ENCODE measurements at places on chromosomes 2 and 18.

GRCh38 chr18:35371412-35372195 is 5.5 kb downstream of the ZNF396 start:
- DNase-seq: no peak

GRCh38 chr18:3478262-3478978 is 28.4 kb downstream of the TGIF1 start:
- DNase-seq: no peak

DNA sequence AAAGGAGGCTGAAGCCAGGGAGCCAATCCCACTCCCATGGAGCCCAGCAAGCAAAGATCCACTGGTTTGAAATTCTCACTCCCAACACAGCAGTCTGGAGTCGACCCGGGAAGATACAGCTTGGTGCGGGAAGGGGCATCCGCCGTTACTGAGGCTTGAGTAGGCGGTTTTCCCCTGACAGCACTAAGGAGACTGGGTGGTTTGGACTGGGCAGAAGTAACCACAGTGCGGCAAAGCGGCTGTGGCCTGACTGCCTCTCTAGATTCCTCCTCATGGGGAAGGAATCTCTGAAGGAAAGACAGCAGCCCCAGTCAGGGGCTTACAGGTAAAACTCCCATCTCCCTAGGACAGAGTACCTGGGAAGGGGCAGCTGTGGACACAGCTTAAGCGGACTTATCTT is 261.6 kb upstream of the KYNU start:
- no peak for DNase-seq

- DNase-seq: no peak
Measured at GRCh38 chr2:43251171-43251731, 24.8 kb upstream of the ZFP36L2 start.

DNA sequence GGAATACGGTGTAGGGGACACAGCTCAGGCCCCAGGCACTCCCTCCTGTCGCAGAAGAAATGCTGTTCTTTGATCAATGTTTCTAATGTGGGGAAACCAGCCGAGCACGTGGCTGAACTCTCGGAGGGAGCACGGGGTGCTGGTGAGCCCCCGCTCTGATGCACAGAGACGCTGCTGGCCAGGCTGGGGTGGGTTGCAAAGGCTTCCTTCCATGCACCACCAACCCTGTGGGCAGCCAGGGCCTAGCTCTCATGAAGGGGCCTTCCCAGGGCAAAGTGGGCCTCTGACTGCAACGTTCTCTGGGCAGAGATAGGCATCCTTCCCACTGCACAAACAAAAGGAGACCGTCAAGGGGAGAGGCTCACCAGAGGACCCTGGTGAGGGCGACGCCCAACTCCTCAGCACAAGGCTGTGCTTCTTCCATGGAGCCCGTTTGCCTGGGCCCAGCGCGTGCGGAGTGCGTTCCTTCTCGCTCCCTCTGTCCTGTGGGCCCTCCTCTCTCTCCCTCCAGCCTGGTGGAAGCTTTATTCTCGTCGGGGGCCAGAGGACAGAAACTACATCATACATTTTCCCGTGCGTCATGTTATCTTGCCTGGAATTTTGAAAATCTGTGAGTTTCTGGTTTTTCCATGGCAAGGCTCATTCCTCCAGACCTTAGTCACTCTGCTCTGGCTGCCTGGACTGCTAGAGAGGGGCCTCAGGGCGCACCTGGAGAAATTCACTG is 61.1 kb upstream of the SP3 start:
- no peak for DNase-seq

GRCh38 chr2:173048897-173049661 is 26.6 kb upstream of the MAP3K20 start:
- DNase-seq: no peak

Data from retina (tissue), 1 donor.